ENCODE measurements at places on chromosomes 1 and 21.

DNA sequence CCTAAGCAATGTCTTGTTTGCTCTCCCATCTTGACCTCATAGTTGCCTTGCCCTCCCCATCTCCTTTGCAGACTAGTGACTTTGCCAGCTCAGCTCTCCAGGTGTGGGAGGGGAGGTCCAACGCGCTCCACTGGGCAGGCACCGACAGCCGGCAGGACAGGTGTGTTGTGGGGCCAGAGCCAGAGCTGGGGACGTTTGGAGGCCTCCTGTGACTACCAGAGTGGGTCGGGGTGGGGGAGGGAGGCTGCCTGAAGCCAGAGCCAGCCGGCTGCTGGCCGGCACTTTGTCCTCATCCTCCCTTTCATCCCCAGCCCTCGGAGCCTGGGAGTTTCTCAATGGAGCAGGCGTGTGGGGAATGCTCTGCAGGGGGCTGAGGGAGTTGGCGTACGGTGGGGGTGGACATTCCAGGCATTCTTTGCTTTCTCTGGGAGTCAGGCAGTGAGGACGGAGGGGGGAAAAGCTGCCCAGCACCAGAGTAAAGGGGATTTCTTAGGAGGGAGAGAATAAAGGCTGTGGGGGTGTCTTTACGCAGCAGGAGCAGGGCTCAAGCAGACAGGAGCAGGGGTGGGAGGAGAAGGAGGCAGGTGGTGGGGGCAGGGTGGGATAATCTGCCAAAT is 20.2 kb downstream of the NUAK2 start:
- DNase-seq = no peak

- DNase-seq = no peak
Observed at GRCh38 chr1:8347635-8348034, 29.7 kb downstream of the SLC45A1 start.

GRCh38 chr1:8571200-8571984 is 246.0 kb downstream of the RERE start:
- no peak for DNase-seq

DNA sequence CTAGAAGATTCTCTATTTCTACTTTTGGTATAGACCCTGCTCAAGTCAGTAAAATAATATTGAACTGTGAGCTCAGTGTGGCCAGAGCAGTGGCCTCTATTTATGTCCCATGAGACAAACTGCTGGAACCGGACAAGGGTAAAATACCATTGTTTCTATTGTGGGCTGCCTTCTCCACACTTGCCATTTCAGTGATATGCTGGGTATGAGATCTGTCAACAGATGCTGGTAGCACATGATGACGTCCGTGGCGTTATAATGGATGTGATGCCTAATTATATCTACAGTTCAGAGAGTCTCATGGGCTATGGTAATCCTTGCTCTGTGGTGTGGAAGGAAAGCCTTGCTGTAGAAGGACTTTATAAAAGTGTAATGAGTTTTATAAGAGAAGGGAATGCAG is 2.4 kb downstream of the ACTN2 start:
- no peak for DNase-seq

GRCh38 chr1:89949991-89950624 is 44.8 kb upstream of the ZNF326 start:
- no peak for DNase-seq

DNA sequence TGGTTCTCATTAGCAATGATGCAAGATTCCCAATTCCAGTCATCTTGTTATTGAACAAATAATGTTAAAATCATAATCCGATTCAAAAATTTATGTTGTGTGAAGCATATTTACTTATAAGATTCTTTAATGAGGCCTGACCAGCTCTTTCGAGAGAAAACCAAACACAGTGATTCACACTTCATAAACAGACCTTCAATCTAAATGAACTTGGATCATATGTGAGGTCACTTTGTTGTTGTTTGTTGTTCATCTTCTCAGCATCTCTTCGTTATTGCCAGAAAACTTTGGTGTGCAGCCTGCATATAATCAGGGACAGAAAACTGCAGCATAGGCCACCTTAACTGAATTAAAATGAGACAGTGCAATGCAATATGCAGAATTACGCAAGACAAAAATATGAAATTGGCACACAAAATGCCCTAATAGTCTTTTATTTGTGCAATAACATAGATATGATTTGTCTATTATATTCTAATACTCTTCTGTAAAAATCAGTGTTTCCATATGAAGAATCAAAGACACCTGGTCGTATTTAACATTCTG is 30.1 kb downstream of the NCAM2 start:
- no peak for DNase-seq

GRCh38 chr21:44709426-44710293 is 1.7 kb downstream of the TSPEAR start:
- DNase-seq = no peak

DNA sequence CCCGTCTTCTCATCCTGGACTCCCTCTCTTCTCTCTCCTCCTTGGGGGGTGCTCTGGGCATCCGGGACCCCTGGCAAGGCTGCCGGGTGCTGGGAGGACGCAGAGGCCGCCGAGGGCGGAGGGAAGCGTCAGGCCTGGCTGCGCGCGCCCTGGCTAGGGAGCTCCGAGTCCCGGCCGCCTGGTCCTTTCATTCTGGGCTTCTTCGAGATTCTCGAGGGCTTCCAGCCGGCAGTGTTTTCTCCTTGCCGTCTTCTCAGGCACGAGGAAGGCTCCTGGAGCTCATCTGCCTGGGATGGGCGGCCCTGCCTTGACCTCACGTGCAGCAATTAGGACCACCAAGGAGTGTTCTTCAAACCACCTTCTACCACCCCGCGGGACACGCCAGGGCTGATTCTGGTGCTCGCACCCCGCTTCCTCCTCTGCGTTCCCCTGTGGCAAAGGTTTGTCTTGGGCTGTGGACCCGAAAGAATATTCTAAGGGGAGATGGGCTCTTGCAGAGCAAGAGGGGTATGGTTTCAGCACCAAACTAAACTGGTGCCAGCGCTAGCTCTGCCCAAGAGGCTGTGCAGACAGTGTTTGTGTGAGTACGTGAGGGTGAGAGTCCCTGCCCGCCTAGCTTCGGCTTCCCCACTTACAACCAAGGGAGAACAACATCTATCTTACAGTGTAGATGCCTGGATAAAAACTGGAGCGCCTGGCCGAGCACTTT is 36.5 kb downstream of the PIK3CD start:
- no peak for DNase-seq

- no peak for DNase-seq
Observed at GRCh38 chr1:203390298-203390697, 39.4 kb upstream of the FMOD start.

GRCh38 chr1:205547936-205548827 is 43.7 kb downstream of the CDK18 start:
- DNase-seq = no peak

- DNase-seq = no peak
Observed at GRCh38 chr1:10591010-10591409, 116.3 kb downstream of the PEX14 start.

- no peak for DNase-seq
Observed at GRCh38 chr21:21203822-21204339, 205.7 kb downstream of the NCAM2 start.

DNA sequence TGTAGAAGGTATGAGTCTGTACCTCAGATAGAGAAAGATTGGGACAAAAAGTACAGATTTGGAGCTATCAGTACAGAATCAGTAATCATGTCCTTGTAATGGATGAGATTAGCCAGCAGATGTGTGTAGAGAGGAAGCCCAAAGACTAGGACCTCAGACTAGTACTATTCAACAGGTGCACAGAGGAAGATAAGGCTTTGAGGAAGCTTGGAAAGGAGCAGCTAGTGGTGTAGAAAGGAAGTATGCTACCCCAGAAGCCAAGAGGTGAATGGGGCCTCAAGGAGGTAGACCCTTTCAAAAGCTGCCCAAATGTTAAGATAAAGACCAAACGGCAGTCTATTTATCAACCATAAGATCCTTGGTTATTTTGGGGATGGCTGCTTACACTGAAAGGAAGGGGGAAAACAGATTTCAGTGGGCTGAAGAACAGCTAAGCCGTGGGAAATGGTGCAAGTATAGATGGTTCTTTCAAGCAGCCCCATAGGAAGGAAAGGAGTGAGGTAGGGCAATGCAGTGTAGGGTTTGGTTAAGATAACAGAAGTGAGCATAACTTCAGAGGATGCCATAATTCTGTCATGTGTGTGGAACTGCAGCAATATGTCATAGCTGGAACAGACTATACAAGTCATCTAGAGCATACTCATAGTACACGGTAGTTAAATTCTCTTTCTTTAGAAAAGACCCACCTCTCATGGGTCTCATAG is 221.7 kb downstream of the HHIPL2 start:
- no peak for DNase-seq

DNA sequence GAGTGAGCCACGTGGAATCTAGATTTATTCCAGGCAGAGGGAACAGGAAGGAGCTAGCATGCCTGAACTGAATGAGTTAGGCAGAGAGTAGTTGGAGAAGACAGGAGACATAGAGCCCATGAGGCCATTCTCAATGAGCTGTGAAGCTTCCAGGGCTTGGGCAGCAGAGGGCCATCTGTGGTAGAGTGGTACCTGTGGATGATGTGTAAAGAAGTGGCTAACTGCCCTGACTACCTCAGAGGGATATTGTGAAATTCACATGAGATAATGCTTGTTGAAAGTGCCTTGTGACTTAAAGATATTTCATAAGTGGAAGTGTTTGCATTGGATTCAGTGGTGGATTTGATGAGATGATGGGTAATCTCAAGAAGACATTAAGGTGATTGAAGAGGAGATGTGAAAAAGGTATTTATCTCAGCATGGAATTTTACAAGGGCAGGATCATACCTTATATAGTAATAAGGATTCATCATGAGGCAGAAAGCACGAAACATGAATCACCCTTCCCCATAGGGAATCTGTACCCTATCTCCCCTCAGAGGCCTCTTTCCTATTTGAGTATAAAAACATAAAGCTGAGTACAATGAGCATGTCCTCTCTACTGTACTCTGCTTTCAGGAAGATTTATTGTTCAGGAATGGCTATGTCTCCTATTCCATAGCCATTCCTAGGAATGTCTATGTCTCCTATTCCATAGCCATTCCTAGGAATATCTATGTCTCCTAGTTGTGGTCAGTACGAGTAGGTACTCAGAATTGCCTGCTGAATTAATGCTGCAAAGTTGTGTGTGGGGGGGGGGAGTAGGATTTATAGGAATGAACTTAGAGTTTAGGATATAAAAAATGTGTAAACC is 146.8 kb downstream of the PAPPA2 start:
- no peak for DNase-seq

GRCh38 chr21:15020797-15021196 is 44.0 kb downstream of the NRIP1 start:
- DNase-seq = no peak

- no peak for DNase-seq
Observed at GRCh38 chr1:1799716-1800115, 21.4 kb upstream of the NADK start.

- DNase-seq = no peak
Observed at GRCh38 chr1:28796352-28797211, 15.4 kb upstream of the OPRD1 start.

- DNase-seq = no peak
Observed at GRCh38 chr1:224881762-224882211, 47.7 kb upstream of the DNAH14 start.

- peak; percentile 4 for DNase-seq
Observed at GRCh38 chr1:42684139-42684538, 1.9 kb downstream of the YBX1 start.

DNA sequence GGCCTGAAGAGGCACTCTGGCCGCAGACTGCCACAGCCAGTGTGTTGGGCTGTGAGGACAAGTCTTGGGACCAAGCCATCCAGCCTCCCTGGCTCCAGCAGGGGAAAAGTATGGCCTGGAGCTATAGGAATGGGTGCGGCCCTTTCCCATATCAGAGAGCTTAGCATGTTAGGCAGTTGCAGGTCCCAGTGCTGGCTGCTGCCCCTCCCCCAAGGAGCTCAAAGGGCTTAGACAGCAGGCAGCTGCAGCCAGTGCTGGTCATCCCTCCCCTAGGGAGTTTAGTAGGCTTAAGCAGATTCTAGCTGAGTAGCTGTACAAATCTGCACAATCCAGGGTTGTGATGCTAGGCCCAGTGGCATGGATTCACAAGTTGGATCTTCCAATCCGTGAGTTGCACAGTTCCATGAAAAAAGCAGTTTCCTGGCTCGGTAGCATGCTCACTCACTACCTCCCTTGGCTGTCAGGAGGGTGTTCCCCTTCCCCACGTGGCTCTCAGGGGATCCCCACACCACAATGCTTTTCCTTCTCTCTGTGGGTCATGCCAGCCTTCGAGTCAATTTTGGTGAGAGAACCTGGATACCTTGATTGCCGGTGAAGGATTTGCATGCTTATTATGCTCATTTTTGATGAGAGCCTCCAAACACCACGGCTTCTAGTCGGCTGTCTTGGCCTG is 1490.8 kb downstream of the BRINP3 start:
- no peak for DNase-seq

Data from stimulated activated CD4-positive, alpha-beta T cell treated with anti-CD3 and anti-CD28 coated beads, Interleukin-4, amount 100 ng/mL, for 4 hours (primary cell).